ENCODE measurements at places on chromosomes 6 and 20.

- DNase-seq = peak; percentile 49
Measured at GRCh38 chr6:152206072-152206818, 398.8 kb downstream of the ESR1 start.

- peak; percentile 46 for DNase-seq
Measured at GRCh38 chr6:125789576-125790357, 993 bp upstream of the NCOA7 start.

- DNase-seq = peak; percentile 36
Measured at GRCh38 chr20:5996765-5997164, 46.3 kb downstream of the MCM8 start.

DNA sequence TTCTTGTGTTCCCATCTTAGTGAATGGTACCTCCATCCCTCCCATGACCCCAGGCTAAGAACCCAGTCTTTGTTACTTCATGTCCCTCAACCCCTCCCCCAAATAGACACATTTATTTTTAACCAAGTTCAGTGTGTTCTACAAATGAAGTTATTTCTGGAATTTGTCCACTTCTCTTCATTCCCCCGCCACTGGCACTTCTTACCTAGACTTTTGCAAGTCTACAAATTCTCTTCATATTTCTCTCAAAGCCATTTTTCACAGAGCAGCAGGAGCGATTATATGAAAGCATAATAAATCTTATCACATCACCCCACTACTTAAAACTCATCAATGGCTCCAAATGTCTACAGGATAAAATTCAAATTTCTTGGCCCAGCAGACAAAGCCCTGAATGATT, 131.4 kb downstream of the BTBD9 start:
- no peak for DNase-seq

DNA sequence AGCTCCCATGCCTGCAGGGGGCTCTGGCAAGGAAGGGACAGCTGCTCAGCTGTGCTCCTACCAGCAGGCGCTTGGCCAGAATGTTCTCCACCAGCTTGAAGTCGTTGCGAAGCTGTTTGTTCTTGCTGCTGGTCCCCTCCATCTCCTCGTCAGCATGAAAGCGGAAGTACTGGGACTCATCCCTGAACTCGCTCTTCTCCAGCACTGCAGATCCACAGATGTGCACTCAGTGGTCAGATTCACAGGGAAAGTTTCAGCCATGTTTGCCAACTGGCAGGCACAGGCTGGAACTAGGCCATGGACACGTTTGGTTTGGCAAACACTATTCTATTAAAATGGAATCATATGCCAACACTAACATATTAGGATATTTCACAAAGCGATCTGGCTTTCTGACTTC, 167.9 kb downstream of the PREX1 start:
- DNase-seq = no peak

GRCh38 chr6:89199579-89199978, 17.6 kb downstream of the GABRR1 start:
- no peak for DNase-seq

- DNase-seq = no peak
Measured at GRCh38 chr20:36086767-36087166, 67.8 kb upstream of the EPB41L1 start.

DNA sequence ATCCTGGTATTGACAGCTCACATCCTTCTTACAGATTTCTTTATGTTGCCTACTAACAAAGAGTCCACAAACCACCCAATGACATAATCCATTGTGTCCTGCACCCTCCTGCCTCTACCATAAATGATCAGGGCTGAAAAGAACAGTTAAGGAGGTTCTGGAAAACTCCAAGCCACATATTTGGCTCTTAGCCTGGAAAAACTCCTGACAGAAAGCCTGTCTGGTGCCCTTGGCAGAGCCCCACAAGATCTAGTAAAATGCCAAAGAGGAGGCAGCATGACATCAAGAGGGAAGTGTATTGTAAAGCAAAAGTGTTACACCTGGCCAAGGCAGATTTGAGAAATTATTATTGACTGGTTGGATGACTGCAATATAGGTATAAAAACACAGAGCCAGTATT, 126.4 kb upstream of the VGLL2 start:
- no peak for DNase-seq

DNA sequence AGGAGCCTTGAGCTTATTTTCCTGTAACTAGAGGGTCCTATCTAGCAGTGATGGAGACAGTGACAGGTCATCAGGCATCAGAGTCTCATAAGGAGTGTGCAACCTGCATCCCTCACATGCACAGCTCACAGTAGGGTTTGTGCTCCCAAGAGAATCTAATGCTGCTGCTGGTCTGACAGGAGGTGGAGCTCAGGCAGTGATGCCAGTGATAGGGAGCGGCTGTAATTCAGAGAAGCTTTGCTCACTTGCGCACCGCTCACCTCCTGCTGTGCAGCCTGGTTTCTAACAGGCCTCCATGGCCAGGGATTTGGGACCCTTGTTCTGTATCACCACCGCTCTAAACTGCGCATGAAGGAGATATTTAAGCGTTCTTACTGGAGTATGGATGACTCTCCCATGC, 5.3 kb downstream of the KIF25 start:
- no peak for DNase-seq

- DNase-seq = no peak
Measured at GRCh38 chr20:40600441-40601219, 88.4 kb downstream of the MAFB start.

DNA sequence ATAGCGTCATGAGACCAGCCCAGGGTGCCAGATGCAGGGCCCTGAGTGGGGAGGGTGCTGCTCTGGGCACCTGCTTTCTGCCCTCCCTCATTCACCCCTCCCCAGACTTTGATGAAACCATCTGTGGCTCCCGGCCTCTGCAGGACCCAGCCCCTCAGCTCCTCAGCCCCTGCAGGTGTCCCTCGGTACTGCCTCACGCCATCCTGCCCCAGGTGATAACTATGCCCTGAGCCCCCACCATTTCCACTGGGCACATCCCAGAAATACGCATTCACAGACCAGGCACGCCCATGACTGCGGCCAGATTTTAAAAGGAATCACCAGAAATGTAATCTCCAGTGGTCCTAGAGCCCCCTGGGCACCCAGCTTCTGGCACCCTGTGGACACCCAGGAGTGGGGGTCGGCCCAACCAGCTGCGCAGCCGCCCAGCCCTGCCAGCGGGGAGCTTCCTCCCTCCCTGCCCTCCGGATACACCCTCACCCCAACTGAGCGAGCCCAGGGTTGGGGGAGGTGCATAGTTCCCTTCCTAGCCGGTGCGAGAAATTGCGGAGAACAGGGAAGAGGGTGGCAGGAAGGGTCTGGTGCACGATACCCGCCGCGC, 615 bp upstream of the NTSR1 start:
- peak; percentile 16 for DNase-seq

- DNase-seq = no peak
Measured at GRCh38 chr20:40575851-40576250, 113.2 kb downstream of the MAFB start.

DNA sequence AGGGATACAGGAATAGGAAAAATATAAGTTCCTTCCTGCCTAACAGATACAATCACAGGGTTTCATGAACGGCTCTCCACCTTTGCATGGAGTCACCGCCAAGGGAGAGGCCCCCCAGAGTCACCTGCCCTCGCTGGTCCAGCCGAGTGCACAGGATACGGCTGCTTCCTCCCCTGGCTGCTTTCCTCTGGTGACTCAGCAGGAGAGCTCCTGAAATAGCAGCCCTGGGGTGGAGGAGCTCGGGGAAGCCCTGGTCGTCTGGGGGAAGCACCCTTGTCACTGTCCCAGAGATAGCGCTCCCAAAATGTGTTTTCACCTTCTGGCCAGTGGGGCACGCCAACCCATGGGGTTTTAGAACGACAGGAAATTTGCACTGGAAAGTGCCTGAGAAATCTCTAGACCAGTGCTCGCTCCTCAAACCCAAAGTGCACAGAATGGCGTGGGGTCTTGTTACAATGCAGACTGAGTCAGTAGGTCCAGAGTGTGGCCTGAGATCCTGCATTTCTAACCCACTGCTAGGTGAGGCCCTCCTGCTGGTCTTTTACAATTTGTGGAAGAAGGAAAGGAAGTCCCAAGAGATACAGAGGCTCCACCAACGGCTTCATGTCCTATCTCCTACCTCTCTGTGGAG, 35.9 kb upstream of the FAM50B start:
- DNase-seq = no peak

GRCh38 chr6:15735567-15736265, 72.9 kb upstream of the DTNBP1 start:
- DNase-seq = no peak

GRCh38 chr6:108348655-108349349, 53.9 kb downstream of the AFG1L start:
- no peak for DNase-seq

DNA sequence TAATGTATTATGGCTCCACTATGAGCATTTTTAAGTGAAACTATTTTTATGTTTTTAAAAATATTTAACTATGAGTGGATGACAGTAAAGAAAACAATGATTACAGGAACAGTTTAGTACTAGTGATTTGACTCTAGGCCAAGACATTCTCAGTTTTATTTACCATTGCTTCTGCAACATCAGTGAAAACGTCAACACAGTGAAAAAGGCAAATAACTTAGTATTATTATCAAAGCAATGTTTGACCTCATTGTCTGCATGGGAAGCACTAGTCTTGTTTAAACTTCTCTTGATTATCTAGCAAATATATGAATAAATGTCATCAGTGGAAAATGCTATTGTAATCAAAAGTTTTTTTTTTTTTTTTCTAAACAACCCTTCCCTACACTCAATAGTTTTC, 165.0 kb downstream of the HTR1B start:
- no peak for DNase-seq

- no peak for DNase-seq
Measured at GRCh38 chr20:54291339-54292010, 83.6 kb downstream of the PFDN4 start.

DNA sequence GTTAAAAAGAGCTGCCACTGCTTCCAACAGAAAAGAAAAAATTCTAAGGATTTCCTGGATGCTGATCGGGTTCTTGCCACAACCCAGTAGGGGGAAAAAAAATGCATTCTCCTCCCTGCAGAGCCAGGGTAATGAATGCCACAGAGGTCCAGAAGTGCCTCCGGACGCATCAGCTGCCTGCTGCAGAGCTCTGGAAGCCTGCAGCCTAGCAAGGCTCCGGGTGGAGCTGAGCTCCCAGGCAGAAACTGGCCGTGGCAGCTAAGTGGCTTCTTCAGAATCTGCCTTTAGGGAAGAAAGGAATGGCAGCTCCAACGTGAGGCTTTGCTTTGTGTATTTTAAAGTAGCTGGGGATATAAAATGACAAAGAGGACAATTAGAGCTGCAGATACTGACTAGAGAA, 155.0 kb downstream of the CFAP61 start:
- DNase-seq = no peak

DNA sequence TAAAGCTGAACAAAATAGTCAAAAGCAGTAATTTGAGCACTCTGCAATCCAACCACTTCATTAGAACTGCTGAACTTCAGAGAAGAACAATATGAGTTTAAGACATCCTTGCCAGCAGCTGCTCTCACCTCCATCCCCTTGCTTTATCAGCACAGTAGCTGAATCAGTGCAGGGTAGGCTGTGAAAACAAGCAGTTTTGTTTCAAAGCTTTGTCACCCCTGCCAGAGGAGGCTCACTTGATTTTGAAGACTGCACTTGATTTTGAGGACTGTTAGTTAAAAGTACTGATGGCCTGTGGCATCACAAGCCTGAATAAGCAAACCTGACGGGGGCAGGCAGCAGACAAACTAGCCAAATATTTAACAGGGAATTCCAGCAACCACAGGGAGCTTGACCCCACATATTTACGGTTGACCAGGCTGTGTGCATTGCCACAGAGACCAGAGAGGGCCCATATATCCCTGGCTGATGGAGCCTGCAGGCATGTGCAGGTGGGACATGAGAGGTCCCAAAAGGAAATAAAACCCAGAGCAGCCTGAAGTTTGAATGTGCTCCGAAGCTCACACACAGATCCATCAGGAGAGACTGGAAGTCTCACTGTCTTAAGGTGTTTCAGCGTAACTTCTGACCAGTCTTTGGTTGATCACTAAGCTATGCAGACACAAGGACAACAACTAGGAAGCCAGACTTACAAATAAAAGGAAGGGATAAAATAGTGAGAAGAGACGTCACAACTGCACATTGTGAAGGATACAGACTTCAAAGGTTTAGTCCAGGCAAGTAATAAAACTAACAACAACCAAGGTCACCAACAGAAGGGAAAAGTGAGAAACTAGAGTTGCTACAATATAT, 97.4 kb downstream of the PDSS2 start:
- DNase-seq = no peak

DNA sequence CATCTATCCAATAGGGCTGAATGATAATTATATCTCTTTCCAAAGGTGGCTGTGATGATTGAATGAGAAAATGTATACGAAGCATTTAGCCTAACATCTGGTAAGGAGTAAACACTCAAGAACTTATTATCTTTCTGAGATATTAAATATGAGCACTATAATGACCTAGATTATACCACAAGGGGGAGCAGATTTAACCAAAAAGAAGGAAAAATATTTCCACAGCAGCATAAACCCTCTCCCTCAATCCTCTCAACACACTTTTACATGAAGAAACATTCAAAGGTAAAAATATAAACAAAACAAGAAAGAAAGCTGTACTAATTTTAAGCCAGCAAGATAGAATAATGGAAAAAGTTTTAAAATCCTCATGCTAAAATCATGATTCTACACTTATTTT, 68.4 kb downstream of the SHPRH start:
- no peak for DNase-seq

- DNase-seq = no peak
Measured at GRCh38 chr20:50915424-50915823, 15.8 kb downstream of the ADNP start.

- DNase-seq = no peak
Measured at GRCh38 chr6:33974471-33974870, 170.7 kb upstream of the MLN start.

DNA sequence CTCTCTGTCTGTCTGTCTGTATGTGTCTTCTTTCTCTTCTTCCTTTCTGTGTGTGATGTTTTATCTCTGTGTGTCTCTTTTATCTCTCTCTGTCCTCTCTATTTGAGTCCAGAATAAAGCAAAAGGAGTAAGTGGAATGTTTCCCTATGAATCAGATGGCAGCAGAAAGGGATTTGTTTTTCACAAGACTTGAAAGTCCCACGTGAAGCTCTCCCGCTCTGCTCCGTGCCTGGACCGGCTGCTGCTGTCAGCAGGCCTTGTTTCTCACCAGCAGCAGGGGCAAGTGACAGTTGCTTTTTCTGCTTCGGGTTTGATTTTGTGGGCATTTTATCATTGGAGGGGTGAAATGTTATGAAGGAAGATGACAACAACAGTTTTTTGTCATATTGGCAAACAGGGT, 212.7 kb downstream of the PACRG start:
- no peak for DNase-seq

DNA sequence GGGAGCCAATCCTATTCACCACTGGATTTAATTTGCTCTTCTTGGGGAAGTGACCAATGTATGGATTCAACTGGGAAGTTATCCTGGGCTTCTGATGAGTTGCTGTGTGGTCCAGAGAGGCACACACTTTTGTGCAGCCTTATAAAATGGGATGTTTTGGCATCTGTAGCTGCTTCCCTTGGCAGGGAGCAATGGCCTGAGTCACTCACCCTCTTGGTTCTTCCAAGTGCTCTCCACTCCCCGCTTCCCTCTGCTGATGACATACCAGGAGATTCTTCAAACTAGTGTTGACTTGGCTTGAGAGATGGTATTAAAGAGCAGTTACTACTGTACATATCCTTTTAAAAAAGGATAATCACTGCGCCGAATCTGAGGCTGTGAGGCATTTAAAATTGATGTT, 105.8 kb downstream of the JARID2 start:
- DNase-seq = no peak

GRCh38 chr20:59977086-59977485, 18.9 kb downstream of the CDH26 start:
- no peak for DNase-seq

GRCh38 chr6:23316131-23316530, 746.8 kb downstream of the HDGFL1 start:
- DNase-seq = no peak
